Ovary (tissue), 10 donors: ENCODE measurements at places on chromosomes 3 and 15.

- DNase-seq: no peak
These were observed 40.5 kb upstream of the IGSF10 start for GRCh38 chr3:151501171-151501922.

GRCh38 chr3:21220944-21221343 is 530.1 kb downstream of the ZNF385D start:
- DNase-seq: no peak

- DNase-seq: no peak
These were observed 58.8 kb upstream of the SLC7A14 start for GRCh38 chr3:170644711-170645110.

DNA sequence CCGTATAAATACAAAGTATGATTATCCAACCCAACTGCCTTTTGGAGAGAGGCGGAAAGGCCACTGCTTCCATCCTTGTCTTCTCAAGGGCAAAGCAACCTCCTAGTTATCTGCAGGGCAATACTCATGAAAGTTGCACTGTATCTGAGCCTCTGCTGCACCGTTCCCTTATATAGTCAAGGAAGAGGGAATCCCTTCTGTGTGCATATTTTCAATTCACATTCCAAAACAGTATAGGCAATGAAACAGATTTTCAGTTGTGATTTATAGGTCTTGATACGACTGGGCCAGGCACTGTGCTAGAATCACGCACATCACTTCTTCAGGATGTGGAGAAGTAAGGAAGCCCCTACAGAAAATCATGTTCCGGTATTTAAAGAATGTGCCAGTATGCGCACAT is 455.7 kb downstream of the FOXP1 start:
- no peak for DNase-seq

DNA sequence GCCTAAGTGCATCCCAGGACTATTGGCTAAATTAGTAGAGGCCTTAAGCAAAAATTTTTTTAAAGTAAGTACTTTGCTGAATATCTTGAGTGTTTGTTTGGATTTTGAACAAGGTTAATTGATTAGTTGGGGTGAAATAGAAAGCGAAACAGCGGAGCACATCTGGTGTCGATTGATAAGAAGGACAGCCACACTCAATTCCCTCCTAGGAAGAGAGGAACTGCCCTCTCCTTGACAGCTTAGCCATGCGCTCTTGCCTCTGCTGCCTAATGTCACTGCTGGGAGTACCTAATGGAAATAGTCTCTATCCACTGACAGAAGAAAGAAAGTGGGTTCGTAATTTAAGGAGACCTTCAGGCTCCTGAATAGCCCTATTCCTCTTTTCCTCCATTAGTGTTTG is 943.6 kb downstream of the DIPK2A start:
- no peak for DNase-seq

GRCh38 chr3:192827208-192827607 is 90.4 kb downstream of the MB21D2 start:
- no peak for DNase-seq

DNA sequence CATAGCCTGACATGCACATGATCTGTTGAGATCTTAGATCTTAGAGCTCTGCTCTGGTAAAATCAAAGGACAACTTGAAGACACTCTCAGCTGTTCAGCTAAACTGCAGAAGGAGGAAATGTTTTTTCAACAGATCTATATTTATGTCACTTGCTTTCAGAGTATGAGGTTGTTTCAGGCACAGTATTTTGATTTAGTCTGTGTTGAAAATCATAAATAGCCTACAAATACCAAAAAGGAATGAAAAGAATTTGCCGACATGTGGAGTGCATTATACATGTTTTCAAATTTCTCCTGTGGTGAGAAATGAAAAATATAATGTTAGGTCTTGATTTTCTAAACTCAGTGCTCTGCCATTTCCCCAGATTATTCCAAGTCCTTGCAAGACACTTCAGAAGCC is 1118.4 kb downstream of the TBL1XR1 start:
- no peak for DNase-seq

GRCh38 chr3:59381282-59381681 is 331.5 kb upstream of the CFAP20DC start:
- no peak for DNase-seq

DNA sequence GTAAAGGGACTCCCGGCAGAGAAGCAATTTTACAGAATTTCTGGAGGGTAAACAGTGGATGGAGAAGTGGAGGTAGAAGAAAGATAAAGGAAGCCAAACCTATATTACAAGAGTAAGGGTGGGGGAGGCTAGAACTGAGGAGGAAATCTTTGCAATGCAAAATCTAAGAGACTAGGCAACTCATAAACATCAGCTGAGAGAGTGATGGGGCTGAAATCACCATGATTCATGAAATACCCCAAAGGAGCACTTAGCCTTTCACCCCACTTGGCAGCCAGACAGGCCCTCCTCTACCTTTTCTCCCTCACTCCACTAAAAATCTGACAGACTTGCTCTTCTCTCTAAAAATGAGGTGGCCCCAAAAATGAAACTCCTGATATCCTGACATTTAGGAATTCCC is 19.5 kb upstream of the ZBTB38 start:
- no peak for DNase-seq

DNA sequence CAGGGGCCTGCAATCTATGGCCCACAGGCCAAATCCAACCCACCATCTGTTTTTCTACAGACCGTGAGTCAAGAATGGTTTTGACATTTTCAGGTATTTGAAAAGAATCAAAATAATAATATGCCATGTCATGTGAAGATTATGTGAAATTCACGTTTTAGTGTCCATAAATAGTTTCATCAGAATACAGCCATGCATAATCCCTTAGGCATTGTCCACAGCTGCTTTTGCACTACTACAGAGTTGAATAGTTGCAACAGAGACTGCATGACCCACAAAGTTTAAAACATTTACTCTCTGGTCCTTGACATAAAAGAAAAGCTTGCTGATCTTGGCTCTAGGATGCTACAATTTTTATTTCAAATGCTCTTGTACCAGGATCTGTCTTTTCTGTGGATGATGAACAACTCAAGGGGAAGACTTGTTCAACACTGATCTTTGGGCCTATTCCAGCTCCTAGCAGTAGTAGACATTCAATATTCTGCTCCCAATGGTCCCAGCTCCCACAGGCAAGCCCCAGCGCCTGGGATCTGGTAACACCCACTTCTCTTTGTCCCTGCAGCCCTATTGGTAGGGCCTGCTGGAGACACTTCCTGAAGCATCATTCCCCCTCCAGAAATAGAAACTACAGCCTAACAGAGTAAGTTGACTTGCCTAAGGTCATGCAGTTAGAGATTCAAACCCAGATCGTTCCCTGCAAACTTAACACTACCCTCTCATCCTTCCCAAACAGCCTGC is 76.9 kb downstream of the MRPL46 start:
- DNase-seq: no peak

GRCh38 chr3:160641665-160642309 is 35.2 kb upstream of the ARL14 start:
- DNase-seq: no peak

DNA sequence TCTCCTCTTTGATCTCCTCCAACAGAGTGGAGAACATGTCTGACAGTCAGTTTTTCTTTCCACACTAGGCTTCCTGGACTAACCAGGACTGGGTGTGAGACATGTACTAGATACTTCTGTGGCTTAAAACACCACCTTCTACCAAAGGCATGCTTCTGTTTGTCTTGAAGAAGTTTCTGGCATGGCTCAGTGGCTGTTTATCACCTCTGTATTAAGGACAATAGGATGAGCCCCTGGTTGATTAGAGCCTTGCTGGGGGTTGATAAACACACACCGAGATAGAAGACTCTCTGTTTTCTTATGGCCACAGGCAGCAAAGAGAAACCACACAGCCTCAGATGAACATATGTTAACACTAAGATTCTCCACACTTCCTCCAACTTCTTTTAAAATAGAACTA is 40.5 kb downstream of the SV2B start:
- DNase-seq: no peak

DNA sequence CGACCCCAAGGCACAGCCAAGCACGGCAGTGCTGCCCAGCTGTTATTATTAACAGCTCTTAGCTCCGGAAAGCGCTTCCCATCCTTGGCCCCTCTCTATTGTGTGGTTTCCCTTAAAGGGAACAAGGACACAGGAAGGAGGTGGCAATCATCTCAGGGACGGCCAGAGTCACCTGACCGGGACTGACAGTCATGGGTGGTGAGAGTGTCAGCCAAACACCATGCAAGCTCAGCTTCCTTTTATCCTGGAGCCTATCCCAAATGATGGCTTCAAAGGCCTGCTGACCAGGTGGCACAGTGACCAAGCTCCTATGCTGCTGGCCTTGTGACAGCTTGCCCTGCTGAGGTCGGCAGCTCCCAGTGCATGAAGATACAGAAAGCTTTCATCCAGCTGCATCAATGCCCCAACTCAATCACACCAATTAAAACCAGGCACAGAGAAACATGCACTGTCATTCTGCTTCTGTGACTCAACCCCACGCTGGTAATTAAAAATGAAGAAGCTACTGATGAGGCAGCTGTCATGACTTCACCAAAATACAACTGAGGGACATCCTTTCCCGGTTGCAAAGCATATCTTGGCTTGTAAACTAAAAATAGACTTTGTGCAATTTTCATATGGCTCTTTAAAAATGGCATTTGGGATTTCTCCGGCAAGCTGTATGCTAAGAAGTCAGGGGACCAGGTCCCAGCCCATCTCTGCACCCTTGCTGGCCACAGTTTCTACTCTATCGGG is 34.0 kb downstream of the PCSK6 start:
- DNase-seq: no peak

GRCh38 chr15:40329804-40330203 is 6.3 kb downstream of the INAFM2 start:
- DNase-seq: no peak

DNA sequence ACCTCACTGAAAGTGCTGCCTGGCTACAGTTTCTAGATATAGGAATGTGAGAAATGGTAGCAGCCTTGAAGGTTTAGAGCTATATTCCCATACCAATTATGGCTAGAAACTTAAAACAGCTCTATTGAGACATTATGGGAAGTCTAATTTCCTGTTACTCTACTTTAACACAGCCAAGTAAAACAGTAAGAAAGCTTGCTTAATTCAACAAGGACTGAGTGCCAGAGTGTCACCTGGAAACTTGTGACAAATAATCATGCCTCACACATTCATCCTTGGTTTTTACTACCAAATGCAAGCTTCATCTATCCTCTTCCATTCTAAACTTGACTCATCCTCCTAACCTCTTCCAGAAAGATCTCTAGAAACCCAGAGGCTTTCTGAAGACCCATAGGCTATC is 41.7 kb downstream of the UBE3A start:
- DNase-seq: no peak

DNA sequence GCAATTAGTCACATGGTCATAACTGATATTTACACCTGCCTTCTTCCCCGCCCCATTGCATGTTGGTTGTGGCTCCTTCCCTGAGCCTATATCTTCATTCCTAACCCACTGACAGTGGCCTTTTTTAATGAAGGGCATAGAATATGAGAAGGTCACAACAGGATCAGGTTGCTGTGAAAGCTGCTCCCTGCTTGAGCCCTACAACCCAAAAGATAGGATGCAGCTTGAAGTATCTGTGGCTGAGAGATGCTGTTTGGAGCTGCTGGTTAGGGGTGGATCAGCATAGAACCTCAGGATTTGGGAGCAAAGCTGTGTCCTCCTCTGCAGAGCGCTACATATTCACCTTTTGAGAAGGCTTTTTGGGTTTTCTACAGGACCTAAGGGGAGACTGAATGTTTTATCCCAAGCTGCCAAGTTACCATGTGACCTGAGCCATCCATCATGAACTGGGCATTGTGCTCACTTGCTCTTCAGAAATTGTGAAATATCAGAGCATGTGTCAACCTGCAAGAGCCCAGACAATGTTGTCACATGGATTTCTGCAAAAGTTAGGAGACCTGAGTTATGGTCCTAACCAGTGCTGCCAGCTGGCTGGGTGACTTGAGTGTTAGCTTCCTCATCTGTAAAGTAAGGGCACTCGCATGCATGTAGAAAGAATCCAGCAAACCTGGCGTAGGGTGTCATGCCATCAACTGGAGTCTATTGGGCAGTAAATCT is 49.8 kb upstream of the ARL8B start:
- no peak for DNase-seq

DNA sequence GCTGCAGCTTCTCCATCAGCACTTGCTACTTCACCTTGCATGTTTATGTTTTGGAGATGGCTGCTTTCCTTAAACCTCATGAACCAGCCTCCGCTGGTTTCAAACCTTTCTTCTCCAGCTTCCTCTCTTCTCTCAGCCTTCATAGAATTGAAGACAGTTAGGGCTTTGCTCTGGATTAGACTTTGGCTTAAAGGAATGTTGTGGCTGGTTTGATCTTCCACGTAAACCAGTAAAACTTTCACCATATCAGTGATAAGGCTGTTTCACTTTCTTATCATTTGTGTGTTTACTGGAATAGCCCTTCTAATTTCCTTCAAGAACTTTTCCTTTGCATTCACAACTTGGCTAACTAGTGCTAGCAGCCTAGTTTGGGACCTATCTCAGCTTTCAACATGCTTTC is 11.7 kb upstream of the GNAT1 start:
- no peak for DNase-seq

GRCh38 chr3:147391781-147392624 is 14.3 kb downstream of the ZIC4 start:
- no peak for DNase-seq

GRCh38 chr3:46545818-46546630 is 20.1 kb downstream of the LRRC2 start:
- DNase-seq: no peak

DNA sequence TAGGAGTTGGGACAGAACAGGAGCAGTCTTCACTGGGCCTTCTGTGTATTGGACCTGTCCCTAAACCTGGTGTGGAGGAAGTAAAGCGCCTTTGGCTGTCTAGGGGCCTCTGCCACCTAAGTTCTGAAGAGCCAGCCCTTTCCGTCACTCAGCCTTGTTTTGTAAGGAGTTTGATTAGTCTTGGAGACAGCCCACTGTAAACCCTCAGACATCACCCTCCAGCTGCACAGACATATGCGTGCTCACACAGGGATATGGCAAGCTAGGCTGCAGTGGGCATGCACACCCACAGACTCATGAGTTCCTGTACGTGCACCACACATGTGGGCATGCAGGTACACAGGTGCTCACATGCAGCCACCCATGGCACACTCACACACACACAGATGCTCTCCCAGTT is 5.2 kb downstream of the PRKCD start:
- DNase-seq: no peak

GRCh38 chr3:114241262-114241661 is 3.9 kb upstream of the ZNF80 start:
- DNase-seq: no peak
